Endodermal cell (in vitro differentiated cells): ENCODE measurements at places on chromosomes 4 and X. TPM values are rescaled to one million over a fixed set of nuclear protein-coding genes. Genes with fewer than 3 reads are reported as not detected.

The ZXDA gene
- total RNA-seq, result not detected in 3 replicates

The DHRSX gene
- total RNA-seq, result 36.5 and 37.8 TPM in 2 replicates

The AMBN gene
- total RNA-seq, result not detected in 2 replicates

The MAGEA2B gene
- total RNA-seq, result 0.32 TPM in 1 of 2 replicates, not detected in the other

The BCORL1 gene
- 22.9 and 24.5 TPM in 2 replicates for total RNA-seq

The PPEF2 gene
- not detected in 3 replicates for total RNA-seq

The TLR3 gene
- total RNA-seq, result not detected in 3 replicates

- DNase-seq, result no peak
- H3K4me1 ChIP-seq, result no peaks in the 10 kb centered on the region
- H3K27ac ChIP-seq, result no peak overlapping the region
- no peak overlapping the region for H3K4me3 ChIP-seq
- no peaks in the 10 kb centered on the region for H3K27me3 ChIP-seq
- no peaks in the 10 kb centered on the region for H3K36me3 ChIP-seq
Observed at GRCh38 chrX:96433409-96434077, 251.1 kb upstream of the DIAPH2 start.

GRCh38 chr4:14719053-14719452 is 283.2 kb upstream of the CPEB2 start:
- no peaks in the 10 kb centered on the region for H3K27me3 ChIP-seq
- H3K36me3 ChIP-seq, result no peaks in the 10 kb centered on the region
- DNase-seq, result peak; percentile 52
- H3K4me1 ChIP-seq, result no peaks in the 10 kb centered on the region
- H3K4me3 ChIP-seq, result no peak overlapping the region
- no peak overlapping the region for H3K27ac ChIP-seq

GRCh38 chr4:162265802-162266201 is 102.0 kb upstream of the FSTL5 start:
- H3K36me3 ChIP-seq, result no peaks in the 10 kb centered on the region
- H3K4me1 ChIP-seq, result no peaks in the 10 kb centered on the region
- H3K4me3 ChIP-seq, result peak overlapping the region; percentile 19
- DNase-seq, result no peak
- H3K27ac ChIP-seq, result no peak overlapping the region

- peaks cover 12% of the 10 kb centered on the region for H3K4me1 ChIP-seq
- H3K27me3 ChIP-seq, result no peaks in the 10 kb centered on the region
- no peak overlapping the region for H3K4me3 ChIP-seq
- no peaks in the 10 kb centered on the region for H3K36me3 ChIP-seq
Observed at GRCh38 chr4:133129237-133129636, 19.9 kb upstream of the PCDH10 start.

DNA sequence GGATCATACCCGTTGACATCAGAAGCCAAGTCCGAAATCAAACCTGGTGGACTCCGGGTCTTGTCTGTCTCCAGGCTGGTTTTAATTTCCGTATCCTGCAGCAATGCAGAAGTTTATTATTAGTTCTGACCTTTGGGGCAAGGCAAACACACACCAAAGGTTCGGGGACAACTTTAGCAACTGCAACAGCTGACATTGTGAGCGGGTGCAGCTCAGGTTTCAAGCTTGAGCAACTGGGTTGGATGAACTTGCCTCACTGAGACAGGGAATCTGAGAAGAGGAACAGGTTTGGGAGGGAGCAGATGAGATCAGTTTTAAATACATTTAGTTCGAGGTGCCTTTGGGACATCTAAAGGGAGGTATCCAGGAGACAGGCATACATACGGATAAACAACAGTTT is 110.7 kb downstream of the GNL3L start:
- peak overlapping the region; percentile 82 for H3K4me3 ChIP-seq
- H3K27me3 ChIP-seq, result no peaks in the 10 kb centered on the region
- H3K27ac ChIP-seq, result no peak overlapping the region
- no peaks in the 10 kb centered on the region for H3K4me1 ChIP-seq
- no peaks in the 10 kb centered on the region for H3K36me3 ChIP-seq

GRCh38 chr4:175951794-175952193 is 113.8 kb upstream of the WDR17 start:
- no peaks in the 10 kb centered on the region for H3K27me3 ChIP-seq
- no peak overlapping the region for H3K4me3 ChIP-seq
- DNase-seq, result no peak

GRCh38 chrX:88903989-88904718 is 157.1 kb downstream of the CPXCR1 start:
- H3K4me3 ChIP-seq, result no peak overlapping the region
- H3K27ac ChIP-seq, result no peak overlapping the region
- no peaks in the 10 kb centered on the region for H3K27me3 ChIP-seq
- H3K36me3 ChIP-seq, result no peaks in the 10 kb centered on the region
- DNase-seq, result no peak

- no peaks in the 10 kb centered on the region for H3K4me1 ChIP-seq
- no peak overlapping the region for H3K4me3 ChIP-seq
- no peaks in the 10 kb centered on the region for H3K27me3 ChIP-seq
- no peak overlapping the region for H3K27ac ChIP-seq
- H3K36me3 ChIP-seq, result no peaks in the 10 kb centered on the region
Observed at GRCh38 chr4:127102361-127102760, 530.4 kb upstream of the INTU start.

DNA sequence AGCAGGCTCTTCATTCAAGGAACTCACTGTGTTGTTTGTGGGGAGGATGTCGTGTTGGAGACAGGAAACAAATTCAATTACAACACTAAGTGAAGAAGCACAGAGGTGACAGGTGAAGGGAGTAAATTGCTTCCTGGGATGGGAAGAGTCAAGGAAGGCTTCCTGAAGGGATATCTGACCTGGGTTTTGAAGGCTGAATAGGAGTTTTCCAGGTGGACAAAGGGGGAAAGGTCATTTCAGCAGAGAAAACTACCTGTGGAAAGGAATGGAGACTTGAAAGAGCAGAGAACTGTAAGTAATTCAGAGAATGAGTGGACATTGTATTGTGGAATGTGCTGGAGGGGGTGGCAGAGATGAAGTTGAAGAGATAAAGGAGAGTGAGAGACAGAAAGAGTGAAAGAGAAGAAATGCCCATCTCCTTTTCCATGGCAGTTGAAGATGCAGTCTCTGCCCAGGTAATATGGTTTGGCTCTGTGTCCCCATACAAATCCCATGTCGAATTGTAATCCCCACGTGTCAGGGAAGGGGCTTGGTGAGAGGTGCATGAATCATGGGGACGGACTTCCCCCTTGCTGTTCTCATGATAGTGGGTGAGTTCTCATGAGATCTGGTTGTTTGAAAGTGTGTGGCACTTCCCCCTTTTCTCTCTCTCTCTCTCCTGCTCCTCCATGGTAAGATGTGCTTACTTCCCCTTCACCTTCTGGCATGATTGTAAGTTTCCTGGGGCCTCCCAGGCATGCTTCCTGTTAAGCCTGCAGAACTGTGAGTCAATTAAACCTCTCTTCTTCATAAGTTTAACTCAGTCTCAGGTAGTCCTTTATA is 205.7 kb upstream of the BCOR start:
- peak; percentile 38 for DNase-seq
- no peak overlapping the region for H3K27ac ChIP-seq
- no peaks in the 10 kb centered on the region for H3K27me3 ChIP-seq
- no peak overlapping the region for H3K4me3 ChIP-seq
- peaks cover 4% of the 10 kb centered on the region for H3K4me1 ChIP-seq

DNA sequence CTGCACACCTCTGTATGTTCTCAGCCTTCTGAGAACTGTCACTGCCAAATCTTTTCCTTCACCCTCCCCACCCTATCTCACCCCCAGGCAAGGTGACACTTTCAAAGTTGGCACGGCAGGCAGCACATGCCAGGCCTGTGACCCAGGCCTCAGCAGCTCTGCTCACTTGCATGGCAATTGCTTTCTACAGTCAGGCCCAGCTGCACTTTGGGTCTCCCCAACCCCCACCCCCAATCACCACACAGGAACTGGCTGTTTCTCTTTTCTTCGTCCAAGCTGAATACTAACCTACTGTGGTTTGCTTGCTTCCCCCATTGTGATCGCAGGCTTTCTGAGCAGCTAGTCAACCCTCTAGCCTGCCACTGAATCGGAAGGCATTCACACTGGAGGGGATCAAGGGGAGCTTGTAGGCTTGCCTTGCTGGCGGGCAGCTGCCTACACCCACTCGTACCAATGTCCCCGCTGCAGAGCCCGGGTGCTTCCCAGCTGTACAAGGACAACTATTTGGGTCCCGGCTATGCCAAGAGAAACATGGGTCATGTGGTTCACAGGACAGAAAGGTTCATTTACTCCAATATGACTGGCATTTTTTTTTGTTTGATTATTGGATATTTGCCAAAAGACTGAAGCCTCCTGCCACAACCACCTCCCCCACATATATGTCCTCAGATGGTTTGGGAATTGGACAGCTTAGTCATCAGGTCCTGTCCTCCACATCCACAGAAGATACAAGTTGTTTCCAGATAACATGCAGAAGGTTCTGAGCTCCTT is 28.1 kb downstream of the SLC25A43 start:
- no peak for DNase-seq
- no peaks in the 10 kb centered on the region for H3K4me1 ChIP-seq
- H3K27me3 ChIP-seq, result no peaks in the 10 kb centered on the region
- no peak overlapping the region for H3K27ac ChIP-seq
- H3K36me3 ChIP-seq, result no peaks in the 10 kb centered on the region

DNA sequence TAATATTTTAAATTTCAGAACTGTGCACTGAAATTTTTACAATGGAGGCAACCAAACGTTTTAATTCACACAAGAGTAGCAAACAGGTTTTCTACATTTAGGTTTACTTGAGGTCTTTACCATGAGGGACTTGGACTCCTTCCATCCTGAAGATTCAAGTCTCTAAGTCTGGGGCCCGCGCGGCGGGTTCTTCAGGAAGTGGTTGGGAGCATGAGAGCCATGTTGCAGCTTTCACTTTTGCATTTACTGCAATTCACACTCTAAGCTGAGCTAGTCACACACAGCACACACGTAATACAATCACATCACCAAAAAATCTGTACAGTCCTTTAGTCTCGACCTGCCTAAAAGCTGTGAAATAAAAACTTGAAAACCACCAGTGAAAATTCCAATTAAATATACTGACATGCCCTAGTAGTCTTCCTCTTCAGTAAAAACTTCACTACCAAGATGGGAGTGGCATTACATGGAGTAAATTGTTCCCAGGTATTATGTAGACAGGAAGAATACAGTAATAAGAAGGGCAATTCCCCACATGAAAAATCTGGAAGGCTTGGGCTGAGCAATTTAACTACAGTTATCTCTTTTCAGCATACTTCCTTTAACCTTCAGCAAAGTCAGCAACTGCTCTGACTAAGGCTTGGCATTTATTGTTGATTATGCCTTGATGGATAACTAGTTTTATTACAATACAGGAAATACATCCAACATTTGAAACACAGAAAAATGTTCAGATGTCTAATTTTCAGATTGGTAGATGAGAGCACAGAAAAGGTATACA is 571.1 kb upstream of the DIPK2B start:
- H3K4me3 ChIP-seq, result no peak overlapping the region
- no peak for DNase-seq
- H3K36me3 ChIP-seq, result peaks cover 9% of the 10 kb centered on the region
- H3K4me1 ChIP-seq, result no peaks in the 10 kb centered on the region
- no peaks in the 10 kb centered on the region for H3K27me3 ChIP-seq

- no peaks in the 10 kb centered on the region for H3K27me3 ChIP-seq
- H3K4me1 ChIP-seq, result no peaks in the 10 kb centered on the region
- no peak overlapping the region for H3K27ac ChIP-seq
- DNase-seq, result no peak
- no peak overlapping the region for H3K4me3 ChIP-seq
- no peaks in the 10 kb centered on the region for H3K36me3 ChIP-seq
Observed at GRCh38 chrX:10393899-10394298, 226.5 kb downstream of the MID1 start.

DNA sequence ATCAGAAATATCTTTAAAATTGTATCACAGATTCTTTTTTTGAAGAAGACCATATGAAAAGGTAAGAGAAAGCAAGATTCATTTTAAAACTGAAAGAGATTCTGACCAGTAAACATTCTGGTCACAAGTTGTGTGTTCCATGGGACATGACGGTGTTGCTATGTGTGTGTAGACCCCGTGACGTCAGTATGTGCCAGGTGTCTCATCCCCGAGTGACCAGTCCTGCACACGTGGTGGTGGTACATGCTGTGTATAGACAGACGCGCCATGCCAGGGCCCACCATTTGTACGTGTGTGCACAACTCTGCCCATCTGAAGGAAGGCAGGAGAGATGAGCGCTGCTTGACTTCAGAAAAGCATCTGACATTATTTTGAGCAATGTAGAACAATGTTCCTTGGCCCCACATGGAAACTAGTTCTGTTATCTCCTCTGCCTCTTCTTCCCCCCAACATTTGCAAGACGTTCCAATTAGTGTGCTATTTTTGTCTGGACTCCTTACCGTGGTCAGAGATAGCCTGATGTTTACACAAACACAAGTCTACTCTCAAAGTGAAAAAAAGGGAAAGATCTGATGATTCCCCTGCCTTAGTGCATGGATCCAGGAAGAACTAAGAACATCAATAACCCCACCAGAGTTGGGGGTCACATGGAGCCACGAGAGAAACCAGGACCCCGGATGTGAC is 51.2 kb downstream of the IRF2 start:
- H3K27me3 ChIP-seq, result no peaks in the 10 kb centered on the region
- no peak for DNase-seq

DNA sequence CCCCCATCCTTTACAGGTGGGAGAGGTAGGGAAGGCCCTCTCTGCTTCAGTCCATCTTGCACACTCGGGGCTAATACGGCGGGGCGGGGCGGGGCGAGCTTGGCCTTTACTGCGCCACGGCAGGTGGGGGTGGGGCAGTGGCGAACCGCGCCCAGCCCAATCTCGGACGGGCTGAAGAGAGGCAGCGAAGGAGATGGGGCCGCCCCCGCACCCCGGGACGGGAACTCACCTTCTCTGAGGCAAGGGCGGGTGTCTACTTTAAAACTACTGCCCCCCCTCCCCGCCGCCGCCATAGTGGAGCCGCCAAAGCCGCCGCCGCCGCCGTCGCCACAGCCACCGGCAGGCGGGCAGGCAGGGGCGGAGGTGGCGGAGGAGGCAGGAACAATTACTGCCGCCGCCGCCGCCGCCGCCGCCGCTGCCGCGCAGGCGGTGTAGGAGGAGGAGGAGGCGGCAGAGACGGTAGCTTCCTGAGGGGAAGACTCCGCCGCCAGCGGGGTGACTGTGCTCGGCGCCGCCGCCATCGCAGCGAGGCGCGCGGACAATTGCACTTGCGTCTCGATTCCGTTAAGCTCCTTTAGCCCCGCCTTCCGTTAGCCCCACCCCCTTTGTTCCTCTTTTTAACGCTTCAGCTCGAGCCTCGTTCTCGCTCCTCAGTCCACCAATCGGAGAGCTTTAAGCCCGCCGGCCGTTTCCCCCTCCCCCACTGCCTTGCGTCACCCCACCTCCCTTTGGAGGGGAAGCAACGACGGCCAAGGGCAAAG is at the start of gene ZMAT1:
ZMAT1 (minus strand) TSS at position 540 of the 761 bp plus-strand sequence; CDS start at position 521, 19 bp downstream.
- peak; percentile 94 for DNase-seq
- no peaks in the 10 kb centered on the region for H3K36me3 ChIP-seq
- H3K27me3 ChIP-seq, result no peaks in the 10 kb centered on the region
- peak within 1 kb of the TSS; percentile 93 for H3K27ac ChIP-seq
- no peaks in the 10 kb centered on the region for H3K4me1 ChIP-seq

- no peak overlapping the region for H3K4me3 ChIP-seq
- no peak for DNase-seq
- no peak overlapping the region for H3K27ac ChIP-seq
- no peaks in the 10 kb centered on the region for H3K27me3 ChIP-seq
Observed at GRCh38 chr4:187183826-187184225, 460.2 kb upstream of the FAT1 start.

- no peak overlapping the region for H3K4me3 ChIP-seq
- no peak overlapping the region for H3K27ac ChIP-seq
- H3K36me3 ChIP-seq, result no peaks in the 10 kb centered on the region
- H3K27me3 ChIP-seq, result no peaks in the 10 kb centered on the region
- H3K4me1 ChIP-seq, result no peaks in the 10 kb centered on the region
- peak; percentile 85 for DNase-seq
Observed at GRCh38 chrX:106862972-106863688, 40.0 kb downstream of the RIPPLY1 start.

GRCh38 chr4:76363556-76364290 is 57.2 kb downstream of the STBD1 start:
- H3K4me3 ChIP-seq, result no peak overlapping the region
- no peaks in the 10 kb centered on the region for H3K36me3 ChIP-seq
- DNase-seq, result no peak
- no peak overlapping the region for H3K27ac ChIP-seq
- no peaks in the 10 kb centered on the region for H3K4me1 ChIP-seq
- H3K27me3 ChIP-seq, result no peaks in the 10 kb centered on the region
